ENCODE measurements at places on chromosomes 16 and 17. TPM values are rescaled to one million over a fixed set of nuclear protein-coding genes. Genes with fewer than 3 reads are reported as not detected.

OR3A3 gene
- not detected for polyA plus RNA-seq

- DNase-seq: peak; percentile 95
These were observed 14.4 kb downstream of the SNN start for GRCh38 chr16:11682655-11683096.

- no peak for DNase-seq
These were observed 39.1 kb downstream of the GAN start for GRCh38 chr16:81353895-81354294.

DNA sequence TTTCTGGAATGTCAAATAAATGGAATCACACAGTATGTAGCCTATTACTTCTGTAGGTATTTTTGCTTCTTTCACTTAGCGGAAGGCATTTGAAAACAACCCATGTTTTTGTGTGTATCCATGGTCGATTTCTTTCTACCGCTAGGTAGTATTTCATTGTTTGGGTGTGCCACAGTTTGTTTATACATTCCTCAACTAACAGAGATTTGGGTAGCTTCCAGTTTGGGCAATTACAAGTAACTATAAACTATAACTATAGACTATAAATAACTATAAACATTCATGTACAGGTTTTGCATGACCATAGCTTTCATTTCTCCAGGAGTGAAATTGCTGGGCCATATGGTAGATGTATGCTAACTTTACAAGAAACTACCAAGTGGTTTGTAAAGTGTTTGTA is 40.1 kb downstream of the LYRM9 start:
- no peak for DNase-seq

DNA sequence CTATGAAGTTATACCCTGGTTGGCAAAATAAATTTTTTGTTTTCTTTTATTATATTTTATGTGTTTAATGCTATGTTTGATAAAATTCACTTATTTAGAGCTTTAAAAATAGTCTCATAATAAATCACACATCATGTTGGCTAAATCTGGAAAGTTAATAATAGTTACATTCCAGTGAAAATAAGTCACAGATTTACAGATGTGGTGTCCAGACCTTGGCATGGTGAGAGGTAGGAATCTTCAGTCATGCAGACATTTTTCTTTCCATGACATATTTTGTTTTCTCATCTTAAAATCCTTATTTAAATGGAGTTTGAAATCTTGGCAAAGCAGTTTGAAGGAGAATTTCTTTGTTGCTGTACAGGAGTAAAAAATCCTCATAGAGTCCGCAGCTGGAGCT is 48.1 kb upstream of the GOSR1 start:
- DNase-seq: peak; percentile 84

OVCA2 gene
- polyA plus RNA-seq: 66.1 TPM

IGSF6 gene
- 0.18 TPM for polyA plus RNA-seq

DNA sequence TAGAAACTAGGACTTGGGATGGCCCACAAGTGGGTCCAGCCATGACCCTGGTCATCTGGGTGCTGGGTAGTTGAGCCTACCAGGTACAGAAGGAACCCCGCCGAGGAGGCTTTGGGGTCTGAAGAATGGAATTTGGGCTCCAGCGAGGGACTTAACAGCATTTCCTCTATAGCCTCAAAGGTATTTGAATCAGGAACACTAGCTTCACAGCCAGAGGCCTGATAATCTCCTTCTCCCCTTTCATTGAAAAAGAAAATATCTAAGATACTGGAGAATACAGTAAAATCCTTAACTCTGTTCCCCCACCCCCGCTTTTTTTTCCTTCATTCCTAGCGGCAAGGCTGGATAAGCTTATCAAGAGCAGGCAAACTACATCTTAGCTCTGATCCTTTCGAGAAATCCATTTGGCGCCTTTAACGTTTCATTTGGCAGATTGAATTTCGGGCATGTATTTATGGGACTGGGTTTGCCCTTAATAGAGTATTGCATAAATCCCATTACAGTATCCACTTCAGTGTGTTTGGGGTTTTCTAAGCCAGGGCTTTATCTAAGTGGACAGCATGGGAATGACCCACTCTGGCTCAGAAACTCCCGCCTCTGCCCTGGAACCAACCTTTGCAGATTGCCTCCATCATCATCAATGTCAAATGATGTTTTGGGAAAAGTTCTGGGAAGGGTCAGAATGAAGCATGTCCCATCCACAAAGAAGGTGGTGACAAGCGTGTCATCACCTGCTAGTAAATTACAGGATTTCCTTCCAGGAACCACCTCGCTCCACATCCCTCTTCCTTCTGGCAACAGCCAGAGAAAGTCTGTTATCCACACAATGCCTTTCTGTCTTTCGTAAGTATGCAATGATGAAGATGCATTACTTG is 36.9 kb downstream of the XYLT1 start:
- DNase-seq: no peak

DNA sequence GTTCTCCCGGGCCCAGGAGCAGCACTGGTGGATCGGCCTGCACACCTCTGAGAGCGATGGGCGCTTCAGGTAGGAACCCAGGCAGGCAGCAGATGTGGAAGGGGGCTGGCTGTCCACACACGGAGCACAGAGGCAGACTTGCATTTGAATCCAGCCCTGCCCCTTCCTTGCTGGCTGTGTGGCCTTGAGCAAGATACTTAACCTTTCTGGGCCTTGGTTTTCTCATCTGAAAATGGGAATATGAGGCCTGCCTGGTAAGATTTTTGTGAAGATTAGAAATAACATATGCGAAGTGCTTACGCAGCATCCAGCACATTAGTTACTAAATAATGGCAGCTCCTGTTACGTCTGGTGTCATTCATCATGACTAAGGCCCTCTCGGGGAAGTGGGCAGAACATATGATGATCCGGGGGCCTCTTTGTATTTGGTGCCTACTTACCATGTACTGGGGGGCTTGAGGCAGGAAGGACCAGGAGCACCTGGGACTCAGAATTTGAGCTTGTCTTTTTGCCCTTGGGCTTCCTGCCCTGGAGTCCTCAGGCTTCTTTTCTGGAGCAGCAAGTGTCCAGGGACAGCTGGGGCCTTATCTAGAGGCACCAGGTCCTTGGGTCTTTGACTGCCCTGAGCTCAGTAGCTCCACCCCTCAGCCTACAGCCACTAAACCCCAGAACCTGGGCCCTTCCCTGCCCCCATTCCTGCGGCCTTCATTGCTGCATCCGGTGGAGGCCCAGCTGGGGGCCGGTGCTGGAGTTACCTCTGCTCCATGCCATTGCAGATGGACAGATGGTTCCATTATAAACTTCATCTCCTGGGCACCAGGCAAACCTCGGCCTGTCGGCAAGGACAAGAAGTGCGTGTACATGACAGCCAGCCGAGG is 53.8 kb downstream of the MRC2 start:
- no peak for DNase-seq
